ENCODE measurements at places on chromosomes 12 and 14. TPM values are rescaled to one million over a fixed set of nuclear protein-coding genes. Genes with fewer than 3 reads are reported as not detected.

DERA gene
- 21.4 TPM for total RNA-seq

INSM2 gene
- 0.98 TPM for total RNA-seq

FOXA1 gene
- total RNA-seq = 11.5 TPM

PTPRO gene
- total RNA-seq = 0.49 TPM

CYP46A1 gene
- total RNA-seq = 1.2 TPM

Data from vagina (tissue), 2 donors.